ENCODE measurements at places on chromosomes 7 and 10.

DNA sequence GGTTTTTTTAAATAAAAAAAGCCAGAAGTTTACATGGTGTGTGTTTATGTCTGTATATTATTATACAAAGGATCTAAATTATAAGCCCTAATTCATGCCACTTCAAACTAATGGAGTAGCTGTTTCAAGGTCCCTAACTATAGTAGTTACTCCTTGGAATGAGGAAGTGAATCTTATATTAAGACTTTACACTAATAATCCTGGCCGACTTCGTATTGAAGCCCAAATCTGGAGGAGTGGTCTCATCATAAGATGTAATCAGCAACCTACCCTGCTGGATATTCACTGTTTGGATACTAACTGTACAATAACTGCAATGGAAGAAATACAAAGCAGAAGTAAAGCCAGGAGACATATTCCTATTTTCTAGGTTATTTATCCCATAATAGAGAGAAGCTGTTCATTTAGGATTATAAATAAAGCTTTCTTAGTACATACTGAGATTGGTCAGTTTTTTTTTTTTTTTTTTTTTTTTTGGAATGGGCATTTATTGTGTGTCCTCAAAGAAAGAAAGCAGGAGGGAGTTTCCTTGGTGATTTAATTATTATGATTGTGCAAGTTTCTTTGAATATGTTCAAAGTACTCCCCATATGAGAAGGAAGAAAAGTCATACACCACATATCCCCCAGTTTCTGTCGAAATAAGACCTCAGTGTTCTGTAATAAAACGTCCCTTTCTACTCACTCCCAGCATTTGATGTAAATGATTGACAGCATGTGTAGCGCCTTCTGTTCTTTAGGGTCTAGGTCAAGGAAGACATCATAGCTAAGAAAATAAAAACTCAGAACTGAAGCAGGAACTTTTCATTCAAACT, 397.8 kb downstream of the EXOC4 start:
- DNase-seq = no peak

DNA sequence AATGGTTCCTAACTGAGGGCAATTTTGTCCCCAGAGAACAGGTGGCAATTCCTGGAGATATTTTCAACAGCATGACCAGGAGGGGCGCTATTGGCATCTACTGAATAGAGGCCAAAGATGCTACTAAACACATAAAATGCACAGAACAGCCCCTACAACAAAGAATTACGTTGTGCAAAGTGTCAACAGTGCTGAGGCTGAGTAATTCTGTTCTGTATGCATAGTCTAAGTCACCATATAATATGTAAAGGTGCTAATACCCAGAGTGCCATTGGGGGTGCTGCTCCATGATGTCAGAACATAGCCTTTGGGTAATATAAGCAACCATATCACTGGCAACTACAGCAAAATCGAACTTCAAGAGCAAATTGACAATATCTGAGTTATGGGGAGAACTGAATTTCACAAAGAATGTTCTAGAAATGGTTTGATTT, 213.3 kb upstream of the PHYHIPL start:
- DNase-seq = no peak

GRCh38 chr7:146960773-146961391, 844.3 kb downstream of the CNTNAP2 start:
- no peak for DNase-seq

GRCh38 chr10:20745556-20746375, 151.3 kb downstream of the NEBL start:
- no peak for DNase-seq

GRCh38 chr10:129864601-129865126, 99.4 kb downstream of the EBF3 start:
- no peak for DNase-seq

DNA sequence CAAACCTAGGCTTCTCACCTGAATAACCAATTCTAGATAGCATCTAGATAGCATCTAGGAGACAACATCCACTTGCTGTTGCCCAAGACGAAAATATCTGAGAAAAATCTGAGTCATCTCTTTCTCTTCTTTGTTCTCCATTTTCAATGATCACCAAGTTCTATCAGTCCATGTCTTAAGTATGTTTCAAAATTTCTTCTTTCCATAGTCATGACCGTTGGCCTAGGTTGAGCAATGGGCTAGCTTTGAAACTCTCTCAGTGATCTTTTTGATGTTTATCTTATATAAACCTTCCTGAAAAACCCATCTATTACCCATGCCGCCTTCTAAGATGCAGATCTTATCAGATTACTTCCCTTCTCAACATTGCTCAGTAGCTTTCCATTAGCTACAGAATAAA, 23.4 kb upstream of the CASD1 start:
- no peak for DNase-seq

DNA sequence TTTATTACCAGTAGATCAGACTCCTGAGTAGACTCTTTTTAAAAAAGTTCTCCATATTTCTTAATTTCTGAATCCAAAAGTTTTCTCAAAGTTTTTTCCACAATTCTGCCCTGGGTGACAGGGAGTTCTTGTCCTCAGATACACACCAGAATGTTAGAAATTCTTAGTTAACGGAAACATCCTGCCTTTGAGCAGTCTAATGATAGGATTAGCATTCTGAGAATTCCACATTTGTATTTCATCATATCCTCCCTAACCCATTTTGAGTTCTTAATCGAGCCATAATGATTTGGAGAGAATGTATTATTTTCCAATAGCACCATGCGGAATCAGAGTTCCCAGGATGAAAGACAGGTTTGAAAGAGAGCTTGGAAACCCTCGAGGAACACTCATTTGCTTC, 28.9 kb upstream of the MRPS33 start:
- no peak for DNase-seq

DNA sequence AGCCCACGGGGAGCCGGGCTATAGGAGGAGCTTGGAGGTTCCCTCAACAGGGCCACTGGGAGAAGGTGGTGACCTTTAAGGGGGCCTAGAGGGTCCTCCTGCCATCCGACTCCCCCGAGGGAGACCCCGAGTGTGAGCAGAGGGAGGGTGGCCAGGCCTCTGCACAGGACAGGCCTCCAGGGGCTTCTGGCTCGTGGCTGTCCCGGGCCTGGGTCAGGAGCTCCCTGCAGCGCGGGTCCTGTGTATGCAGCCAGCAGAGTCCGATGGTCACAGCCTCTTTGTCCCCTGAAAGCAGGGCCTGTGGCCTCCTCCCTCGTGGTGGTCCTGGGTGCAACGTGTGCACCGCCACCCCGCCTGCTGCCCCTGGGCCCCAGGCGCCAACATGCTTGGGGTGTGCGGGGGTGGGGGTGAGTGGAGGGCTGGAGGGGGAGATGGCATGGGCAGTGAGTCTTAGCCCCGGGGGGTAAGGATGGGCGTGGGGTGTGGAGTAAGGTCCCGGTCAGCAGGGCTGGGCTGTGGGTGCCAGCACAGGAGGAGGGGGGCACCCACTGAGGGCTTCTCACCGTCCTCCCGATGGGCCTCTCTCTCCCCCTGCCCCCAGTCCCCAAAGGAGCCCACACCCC, 27.1 kb downstream of the UNCX start:
- DNase-seq = no peak

- no peak for DNase-seq
These were observed 179.7 kb downstream of the CFTR start for GRCh38 chr7:117659531-117660011.

DNA sequence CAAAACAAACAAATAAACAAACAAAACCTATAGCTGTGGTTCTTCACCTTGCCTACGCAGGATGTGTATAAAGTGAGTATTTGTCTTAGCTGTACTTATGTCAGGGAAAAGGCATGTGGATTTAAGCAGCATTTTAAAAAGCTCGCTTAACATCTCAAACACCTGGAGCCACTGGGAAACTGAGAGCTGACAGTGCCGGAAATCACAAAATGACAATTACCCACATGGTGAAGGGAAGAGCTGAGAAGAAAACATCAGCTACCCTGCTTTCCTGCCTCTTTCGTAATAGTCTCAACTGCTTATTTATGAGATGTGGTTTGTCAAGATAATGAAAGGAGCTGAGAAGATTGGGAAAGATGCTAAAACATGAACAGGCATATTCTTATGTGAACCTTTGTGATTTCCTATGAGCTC, 31.1 kb upstream of the MSMB start:
- DNase-seq = no peak

DNA sequence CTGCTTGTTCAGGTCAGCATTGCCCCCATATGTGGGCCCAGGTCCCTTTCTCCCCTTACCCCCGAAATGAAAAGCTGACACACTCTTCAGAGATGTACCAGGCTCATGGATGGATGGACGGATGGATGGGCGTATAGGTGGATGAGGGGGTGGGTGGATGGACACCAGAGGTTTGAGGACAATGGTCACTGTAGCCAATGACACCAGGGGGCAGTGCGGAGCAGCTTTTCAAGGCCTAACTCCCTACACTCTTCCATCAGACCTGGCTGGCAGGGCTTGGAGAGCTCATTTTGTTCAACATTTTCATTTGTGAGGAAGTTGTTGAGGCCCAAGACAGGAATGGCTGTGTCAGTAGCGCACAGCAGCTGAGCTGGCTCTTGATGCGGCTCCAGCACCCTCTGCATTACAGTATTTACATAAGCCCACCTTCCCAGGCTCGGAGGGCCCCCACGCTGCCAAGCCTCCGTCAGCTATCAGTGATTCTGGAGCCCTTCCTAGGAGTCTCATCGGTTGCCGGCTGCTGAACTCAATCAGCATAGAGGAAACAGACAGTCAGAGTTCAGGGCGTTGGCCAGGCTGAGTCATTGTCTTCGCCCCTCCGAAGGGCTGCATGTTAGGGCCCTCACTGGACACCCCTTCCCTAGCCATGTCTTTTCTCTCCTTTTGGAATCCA, 11.6 kb upstream of the FFAR4 start:
- peak; percentile 61 for DNase-seq

DNA sequence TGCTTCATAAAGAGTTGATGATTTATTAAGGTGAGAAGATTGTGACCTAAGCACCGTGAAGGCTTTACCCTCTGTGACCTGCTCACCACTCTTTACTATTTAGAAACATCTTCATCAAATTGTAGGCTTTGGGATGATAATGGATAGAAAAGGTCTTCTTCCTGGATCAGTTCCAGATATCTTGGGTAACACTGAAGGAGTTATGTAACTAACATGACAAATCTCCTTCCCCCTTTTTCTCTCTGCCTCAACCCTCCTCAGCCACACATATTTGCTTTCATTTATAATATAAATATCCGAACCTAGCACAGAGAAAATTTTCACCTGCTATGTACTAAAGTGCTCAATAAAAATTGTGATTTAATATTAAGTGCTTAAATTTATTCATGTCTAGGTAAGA, 151.5 kb downstream of the FRMD4A start:
- no peak for DNase-seq

DNA sequence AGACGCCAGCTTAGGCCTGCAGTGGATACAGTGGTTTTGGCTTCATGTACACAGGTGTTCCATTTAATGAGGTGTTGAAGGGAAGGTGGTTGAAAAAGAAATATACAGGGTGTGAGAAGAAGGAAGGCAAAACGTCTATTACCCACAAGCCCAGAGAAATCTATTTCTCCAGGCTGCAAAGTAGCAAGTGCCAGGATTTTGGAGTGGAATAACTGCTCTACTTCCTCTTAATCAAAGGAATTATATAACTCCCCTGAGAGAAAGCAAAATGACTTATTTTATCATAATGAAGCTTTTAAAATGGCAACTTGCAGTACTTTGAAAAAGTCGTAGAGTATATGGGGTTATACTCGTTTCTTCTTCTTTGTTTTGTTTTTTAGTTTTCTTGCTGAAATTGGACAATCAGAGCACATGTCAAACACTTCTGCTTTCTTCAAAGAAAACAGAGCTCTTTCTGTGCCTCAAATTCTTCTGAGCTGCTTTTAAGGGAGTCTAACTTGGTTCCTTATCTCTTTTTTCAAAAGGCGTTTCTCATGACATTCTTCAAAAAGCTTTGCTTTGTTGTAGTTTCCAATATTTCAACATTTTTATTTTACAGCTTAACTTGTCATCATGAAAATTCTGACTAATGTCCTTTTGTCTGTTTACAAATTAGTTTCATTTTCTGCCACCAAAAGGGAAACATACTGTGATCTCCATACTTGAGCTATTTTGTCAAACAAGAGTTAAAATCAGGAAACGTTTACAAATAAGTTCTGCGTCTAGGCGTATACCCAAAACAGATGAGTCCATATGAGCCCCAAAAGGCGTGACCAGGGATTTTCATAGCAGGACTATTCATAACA, 289.7 kb downstream of the FRMD4A start:
- no peak for DNase-seq

GRCh38 chr10:128151031-128151430, 24.8 kb upstream of the MKI67 start:
- no peak for DNase-seq

DNA sequence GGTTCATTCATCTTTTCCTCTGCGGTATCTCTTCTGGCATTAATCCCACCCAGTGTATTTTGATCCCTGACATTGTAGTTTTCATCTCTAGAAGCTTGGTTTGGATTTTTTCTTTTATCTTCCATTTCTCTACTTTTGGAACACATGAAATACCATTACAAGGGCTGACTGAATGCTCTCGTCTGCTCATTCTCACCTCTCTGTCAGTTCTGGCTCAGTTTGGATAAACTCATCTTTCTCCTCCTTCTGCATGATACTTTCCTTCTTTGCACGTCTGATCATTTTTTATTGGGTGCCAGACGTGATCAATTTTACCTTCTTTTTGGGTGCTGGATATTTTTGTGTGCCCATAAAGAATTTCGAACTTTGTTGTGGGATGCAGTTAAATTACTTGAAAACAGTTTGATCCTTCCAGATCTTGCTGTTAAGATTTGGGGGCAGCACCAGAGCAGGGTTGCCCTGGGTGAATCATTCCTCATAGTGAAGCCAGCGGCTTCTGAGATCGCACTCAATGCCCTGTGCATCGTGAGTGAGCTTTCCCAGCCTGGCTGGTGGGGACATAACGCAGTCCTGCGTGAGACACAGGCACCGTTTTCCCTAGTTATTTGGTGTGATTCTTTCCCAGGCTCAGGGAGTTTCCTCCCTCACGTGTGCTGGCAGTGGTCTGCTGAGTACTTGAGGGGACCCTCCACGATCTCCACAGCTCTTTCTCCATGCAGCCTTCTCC, 53.8 kb downstream of the LHPP start:
- DNase-seq = no peak

DNA sequence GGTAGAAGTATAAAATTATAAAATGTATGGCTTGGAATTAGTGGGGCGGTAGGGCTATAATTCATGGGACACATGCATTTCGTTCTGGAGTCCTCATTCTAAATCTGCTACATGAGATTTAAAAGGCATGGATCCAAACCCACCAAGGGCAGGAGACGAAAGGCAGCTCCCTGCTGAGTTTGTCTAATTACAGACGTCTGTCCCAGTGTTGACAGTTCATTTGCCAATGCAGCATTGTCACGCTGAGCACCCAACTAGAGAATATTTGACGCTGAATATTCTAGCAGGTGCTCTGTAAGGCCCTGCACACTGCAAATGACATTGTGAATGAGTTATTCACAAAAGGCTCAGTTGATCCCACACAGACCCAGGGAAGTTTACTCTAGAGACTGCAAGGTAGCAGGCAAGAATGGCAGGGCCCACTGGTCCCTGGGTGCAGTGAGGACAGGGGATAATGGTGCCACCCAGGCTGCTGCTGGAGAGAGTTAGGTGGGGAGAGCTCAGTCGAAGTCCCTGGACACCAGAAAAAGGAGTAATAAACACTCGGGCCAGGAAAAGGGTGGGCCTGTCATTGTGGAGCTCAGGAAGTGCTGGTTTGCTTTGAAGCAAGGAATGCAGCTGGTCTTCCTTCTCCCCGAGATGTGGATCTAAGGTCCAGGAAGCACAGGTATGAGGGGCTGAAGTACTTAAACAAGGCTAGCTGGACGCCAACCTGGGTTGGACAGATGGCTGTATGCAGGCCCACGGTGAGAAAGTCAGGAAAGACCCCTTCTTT, 75.0 kb upstream of the JCAD start:
- DNase-seq = no peak
